CD4-positive, alpha-beta T cell treated with Interleukin-21 for 1 hour (primary cell): ENCODE measurements at places on chromosomes 5 and 9.
A peak's percentile ranks its signal among the peaks of the same experiment; 100 is the strongest.

DNA sequence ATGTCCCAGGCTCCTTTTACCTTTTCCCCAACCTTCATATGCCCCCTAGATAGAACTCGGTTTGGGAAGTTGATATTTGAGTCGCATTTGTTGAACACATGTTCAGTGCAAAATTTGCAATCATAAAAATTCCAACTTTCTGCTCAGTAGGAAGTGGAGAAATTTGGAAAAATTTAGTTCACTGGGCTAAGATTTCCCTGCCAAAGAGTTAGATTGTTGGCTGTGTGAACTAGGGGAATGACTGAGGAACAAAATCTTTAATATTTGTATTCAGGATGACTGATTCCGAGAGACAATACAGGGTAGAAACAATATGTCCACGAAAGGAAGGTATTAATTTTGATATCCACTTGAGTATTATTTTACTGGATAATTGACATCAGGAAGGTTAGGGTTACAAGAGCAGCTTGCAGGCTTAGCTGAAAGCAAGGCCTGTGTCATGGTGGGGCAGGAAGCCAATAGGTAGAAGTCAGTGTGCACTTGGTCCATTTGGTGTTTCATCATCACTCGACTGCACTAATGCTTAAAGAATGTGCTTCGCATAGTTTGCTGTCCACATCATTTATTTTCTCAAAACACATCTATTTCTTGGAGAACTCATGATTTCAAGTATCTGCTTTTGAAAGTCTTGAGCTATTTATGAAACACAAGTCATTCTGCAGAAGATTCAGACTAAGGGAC, 59.4 kb upstream of the GNA14 start:
- no peak for DNase-seq

DNA sequence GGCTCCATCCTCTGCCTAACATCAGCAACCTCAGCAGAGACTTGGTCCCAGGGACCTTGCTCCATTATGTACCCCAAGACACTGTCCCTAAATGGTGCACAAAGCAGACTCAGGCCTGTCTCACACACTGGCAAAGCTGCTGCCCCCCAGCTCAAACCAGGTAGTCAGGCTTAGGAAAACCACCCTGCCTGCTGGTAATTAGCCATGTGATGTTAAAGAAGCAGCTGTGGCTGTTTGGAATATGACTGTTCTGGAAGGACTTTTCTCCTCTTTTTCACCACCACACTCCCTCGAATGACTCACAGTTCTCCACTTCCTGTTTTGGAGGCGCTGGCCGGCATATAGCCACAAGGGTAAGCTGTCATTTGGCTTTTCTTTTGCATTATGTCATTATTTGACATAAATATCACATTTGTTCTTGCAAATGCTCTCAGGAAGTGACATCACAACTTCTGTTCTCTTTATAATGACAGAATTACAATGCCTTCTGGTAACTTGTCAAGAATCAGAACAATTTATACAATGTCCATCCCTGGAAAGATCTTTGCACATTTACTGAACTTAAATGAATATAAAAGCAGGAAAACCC, 113.9 kb downstream of the SUSD1 start:
- DNase-seq: peak; percentile 46

GRCh38 chr5:60495644-60496520, 204.1 kb downstream of the DEPDC1B start:
- DNase-seq: no peak

DNA sequence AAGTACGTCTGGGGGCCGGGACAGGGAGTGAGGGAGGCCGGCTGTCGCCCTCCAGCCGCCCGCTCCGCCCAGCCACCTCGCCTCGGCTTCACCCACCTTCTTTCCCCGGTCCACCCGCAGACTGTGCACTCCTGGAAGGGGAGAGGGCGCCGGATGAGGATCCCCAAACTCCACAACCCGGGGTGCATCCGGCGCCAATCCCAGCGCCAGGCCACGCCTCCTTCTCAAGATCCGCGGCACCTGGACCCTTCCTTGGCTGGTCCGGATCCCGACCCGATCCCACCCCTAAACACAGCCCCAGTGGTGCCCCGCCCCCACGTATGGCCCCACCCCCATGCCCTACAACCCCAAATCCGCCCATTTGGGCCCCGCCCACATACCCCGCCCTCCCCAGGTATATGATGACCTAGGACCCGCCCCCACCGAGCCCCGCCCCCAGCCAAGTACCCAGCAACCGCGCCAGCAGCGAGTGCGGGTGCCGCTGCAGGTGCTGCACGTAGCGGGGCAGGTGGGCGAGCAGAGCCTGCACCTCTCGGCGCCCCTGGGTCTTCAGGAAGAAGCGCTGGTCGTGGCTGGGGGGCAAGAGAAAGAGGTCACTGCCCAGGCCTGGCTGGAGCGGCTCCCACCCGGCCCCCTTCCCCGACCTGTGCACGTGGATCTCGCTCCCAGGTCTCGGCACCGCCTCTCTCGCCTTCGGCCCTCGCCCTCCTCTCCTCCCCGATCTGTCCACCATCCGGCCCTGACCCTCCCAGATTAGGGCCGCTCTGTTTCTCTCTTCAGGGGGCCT, 3.2 kb downstream of the PIP5KL1 start:
- peak; percentile 85 for DNase-seq

GRCh38 chr5:161256957-161257356, 289.6 kb downstream of the GABRB2 start:
- DNase-seq: no peak

GRCh38 chr5:135203593-135204036, 169.6 kb upstream of the PITX1 start:
- no peak for DNase-seq

- DNase-seq: peak; percentile 53
Observed at GRCh38 chr5:66814146-66814991, 218.2 kb downstream of the MAST4 start.

GRCh38 chr9:445033-445432, 230.4 kb downstream of the DOCK8 start:
- DNase-seq: no peak

- DNase-seq: no peak
Observed at GRCh38 chr9:138118601-138119071, 241.1 kb downstream of the CACNA1B start.

DNA sequence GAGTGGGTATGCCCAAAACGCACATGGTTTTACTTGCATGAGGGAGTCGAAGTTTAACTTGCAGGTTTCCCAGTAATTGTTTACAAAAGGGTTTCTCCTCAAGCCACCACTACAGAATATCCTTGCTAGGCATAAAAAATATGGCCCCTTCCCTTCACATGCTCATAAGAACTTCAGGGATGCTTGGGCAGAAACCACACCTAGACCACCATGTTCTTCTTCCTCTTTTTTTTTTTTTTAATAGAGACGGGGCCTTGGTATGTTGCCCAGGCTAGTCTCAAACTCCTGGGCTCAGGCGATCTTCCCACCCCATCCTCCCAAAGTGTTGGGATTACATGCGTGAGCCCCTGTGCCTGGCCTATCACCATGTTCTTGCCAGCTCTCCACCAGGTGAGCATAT, 18.6 kb upstream of the PLIN2 start:
- DNase-seq: no peak

- DNase-seq: no peak
Observed at GRCh38 chr9:109416135-109416706, 81.9 kb downstream of the PTPN3 start.

- DNase-seq: no peak
Observed at GRCh38 chr5:78518365-78519197, 130.0 kb downstream of the LHFPL2 start.

- no peak for DNase-seq
Observed at GRCh38 chr9:114947058-114947457, 16.7 kb upstream of the TNFSF8 start.

DNA sequence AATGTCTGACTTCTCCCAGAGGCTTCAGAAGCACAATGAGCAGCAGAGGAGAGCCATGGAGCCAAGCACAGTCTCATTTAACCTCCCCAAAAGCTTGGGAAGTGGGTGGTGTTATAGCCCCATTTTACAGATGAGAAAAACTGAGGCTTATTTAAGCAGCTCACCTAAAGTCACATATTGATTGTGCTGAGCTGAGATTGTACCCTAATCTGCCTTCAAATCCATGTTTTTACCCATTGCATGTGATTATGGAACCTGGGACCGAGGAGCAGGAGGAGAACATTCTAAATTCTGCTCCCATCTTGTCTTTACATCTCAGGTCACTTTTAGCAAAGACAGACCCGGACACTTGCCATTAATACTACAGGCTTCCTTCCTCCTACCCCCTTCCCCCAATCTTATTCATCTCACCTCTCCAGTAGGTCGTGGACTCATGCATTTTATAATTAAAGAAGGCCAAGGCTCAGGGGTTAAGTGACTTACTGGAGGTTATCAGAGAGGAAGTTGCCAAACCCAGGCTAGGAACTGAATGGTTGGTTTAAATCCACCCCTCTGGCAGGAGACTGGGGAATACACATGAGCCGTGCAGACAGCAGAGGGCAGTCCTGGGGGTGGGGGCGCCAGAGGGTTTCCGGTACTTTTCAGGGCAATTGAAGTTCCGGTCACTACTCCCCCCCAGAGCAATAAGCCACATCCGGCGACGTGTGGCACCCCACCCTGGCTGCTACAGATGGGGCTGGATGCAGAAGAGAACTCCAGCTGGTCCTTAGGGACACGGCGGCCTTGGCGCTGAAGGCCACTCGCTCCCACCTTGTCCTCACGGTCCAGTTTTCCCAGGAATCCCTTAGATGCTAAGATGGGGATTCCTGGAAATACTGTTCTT, 51.0 kb upstream of the IL17B start:
- DNase-seq: no peak

GRCh38 chr9:91012933-91013841, 211.6 kb downstream of the SYK start:
- no peak for DNase-seq

- DNase-seq: no peak
Observed at GRCh38 chr5:166353580-166353979, 1937.9 kb upstream of the WWC1 start.
